ENCODE measurements at places on chromosomes 2 and 18. TPM values are rescaled to one million over a fixed set of nuclear protein-coding genes. Genes with fewer than 3 reads are reported as not detected.

Gene CDH7
- total RNA-seq: not detected

- no peaks in the 10 kb centered on the region for H3K36me3 ChIP-seq
- H3K27me3 ChIP-seq: peaks cover 14% of the 10 kb centered on the region
- no peak overlapping the region for H3K27ac ChIP-seq
- H3K4me1 ChIP-seq: peaks cover 10% of the 10 kb centered on the region
- no peak for DNase-seq
Observed at GRCh38 chr18:49473721-49474120, 13.3 kb upstream of the DYM start.

Gene MYOM1
- total RNA-seq: 0.88 TPM

DNA sequence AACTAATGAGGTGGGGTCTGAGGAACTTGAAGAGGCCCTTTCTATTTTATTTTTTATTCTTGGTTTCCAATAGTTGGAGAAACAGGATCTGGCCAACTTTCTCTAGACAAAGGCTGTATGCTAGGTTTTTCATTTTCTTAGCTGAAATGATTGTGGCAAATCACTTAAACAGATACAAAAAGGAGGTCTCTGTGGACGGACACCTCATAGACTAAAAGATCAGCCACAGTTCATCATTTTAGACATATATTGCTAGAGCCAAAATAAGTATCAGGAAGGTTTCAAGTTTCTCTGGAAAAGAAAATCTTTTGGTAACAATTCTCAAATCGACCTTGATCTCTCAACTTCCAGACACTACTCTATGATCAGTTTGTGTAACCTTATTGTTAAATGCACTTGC lies 224.5 kb upstream of the REV1 start:
- H3K27me3 ChIP-seq: no peaks in the 10 kb centered on the region
- no peak for DNase-seq
- no peak overlapping the region for H3K4me3 ChIP-seq
- H3K27ac ChIP-seq: no peak overlapping the region
- H3K36me3 ChIP-seq: no peaks in the 10 kb centered on the region

GRCh38 chr18:62690236-62690815 lies 25.0 kb upstream of the PHLPP1 start:
- peaks cover 15% of the 10 kb centered on the region for H3K27me3 ChIP-seq
- no peak for DNase-seq

DNA sequence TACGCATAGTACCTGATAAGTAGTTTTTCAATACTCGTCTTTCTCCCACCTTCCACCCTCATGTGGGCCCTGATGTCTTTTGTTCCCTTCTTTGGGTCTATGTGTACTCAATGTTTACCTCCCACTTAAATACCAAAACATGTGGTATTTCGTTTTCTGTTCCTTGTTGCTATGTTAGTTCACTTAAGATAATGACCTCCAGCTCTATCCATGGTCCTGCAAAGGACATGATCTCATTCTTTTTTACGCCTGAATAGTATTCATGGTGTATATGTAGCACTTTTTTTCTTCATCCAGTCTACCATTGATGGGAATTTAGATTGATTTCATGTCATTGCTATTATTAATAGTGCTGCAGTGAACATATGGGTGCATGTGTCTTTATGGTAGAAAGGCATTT lies 310.4 kb upstream of the VWC2L start:
- no peaks in the 10 kb centered on the region for H3K4me1 ChIP-seq
- no peak overlapping the region for H3K4me3 ChIP-seq
- no peaks in the 10 kb centered on the region for H3K27me3 ChIP-seq
- no peak for DNase-seq
- no peaks in the 10 kb centered on the region for H3K36me3 ChIP-seq
- no peak overlapping the region for H3K27ac ChIP-seq

Gene PPIL3
- 21.8 TPM for total RNA-seq

- no peaks in the 10 kb centered on the region for H3K4me1 ChIP-seq
- no peaks in the 10 kb centered on the region for H3K36me3 ChIP-seq
- no peak overlapping the region for H3K4me3 ChIP-seq
- H3K27ac ChIP-seq: no peak overlapping the region
- H3K27me3 ChIP-seq: peaks cover 6% of the 10 kb centered on the region
Observed at GRCh38 chr2:217816396-217816869, 186.4 kb downstream of the TNS1 start.

DNA sequence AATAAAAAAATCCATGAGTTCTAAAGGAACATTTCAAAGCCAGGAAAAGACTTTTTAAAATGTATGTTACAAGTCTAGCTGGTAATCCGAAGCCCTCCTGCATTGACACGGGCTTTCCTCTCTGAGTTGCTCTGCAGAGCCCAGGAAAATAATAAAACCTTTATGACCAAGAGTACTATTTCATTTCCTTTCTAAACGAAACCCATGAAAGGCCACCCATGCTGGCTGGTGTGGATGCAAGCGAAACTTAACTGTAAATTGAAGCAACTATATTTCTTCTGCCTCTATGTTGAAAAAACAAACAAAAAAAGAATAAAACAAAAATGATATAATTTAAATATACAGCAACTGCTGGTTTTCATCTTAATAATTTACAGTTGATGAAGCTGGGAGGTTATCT lies 41.3 kb upstream of the ZNF532 start:
- H3K4me3 ChIP-seq: no peak overlapping the region
- DNase-seq: no peak
- no peaks in the 10 kb centered on the region for H3K4me1 ChIP-seq
- no peaks in the 10 kb centered on the region for H3K36me3 ChIP-seq

Gene MYL1
- total RNA-seq: not detected

Gene SERPINB2
- not detected for total RNA-seq

DNA sequence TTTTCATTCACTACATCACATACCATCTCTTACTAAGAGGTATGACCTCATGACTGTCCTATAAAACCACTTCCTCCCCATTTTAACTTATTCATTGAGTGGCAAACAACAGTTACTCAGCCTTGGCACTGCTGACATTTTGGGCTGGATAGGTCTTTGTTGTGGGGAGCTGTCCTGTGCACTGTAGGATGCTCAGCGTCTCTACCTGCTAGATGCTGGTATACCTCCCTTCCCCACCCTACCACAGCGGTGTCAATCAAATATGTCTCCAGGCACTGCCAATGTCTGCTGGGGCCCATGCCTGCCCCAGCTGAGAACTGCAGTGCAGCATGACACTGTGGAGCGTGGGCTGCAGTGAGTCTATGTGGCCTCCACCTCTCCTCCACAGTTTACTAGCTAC lies 76.3 kb upstream of the MGAT4A start:
- H3K4me3 ChIP-seq: no peak overlapping the region
- peaks cover 19% of the 10 kb centered on the region for H3K27me3 ChIP-seq
- H3K36me3 ChIP-seq: no peaks in the 10 kb centered on the region

Gene PLA2R1
- total RNA-seq: not detected

Gene COLEC12
- not detected for total RNA-seq

DNA sequence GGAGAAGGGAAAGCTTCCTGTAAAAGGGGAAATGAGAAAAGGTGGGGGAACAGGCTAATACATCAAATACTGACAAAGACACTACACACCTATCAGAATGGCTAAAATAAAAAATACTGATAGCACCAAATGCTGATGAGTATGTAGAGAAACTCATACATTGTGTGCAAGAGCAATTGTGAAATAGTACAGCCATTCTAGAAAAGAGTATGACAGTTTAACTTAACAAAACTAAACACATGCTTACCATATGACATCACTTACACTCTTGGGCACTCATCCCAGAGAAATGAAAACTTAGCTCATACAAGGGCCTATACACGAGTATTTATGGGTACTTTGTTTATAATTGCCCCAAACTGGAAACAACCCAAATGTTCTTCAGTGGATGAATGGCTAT lies 53.4 kb downstream of the ZNF638 start:
- no peak overlapping the region for H3K4me3 ChIP-seq
- H3K36me3 ChIP-seq: peaks cover 31% of the 10 kb centered on the region
- H3K27ac ChIP-seq: no peak overlapping the region
- DNase-seq: no peak
- H3K27me3 ChIP-seq: no peaks in the 10 kb centered on the region

Gene SIGLEC15
- total RNA-seq: not detected

DNA sequence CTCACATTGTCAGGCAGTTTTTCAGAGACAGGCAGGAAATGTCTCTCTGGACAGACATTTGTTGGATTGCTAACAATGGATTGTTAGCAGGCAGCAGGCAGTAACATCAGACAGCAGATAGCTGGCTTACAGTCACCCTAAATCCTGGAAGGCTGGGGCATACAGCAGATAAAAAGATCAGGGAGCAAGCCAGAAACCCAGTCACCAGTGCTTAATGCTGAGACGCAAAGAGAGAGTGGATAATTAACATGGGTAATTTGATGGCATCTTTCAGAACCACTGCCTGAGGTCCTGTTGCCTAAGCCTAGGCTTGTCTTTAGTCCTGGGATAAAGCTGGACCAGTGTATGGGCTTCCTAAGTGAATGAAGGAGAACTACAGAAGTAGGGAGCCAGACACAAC lies 22.4 kb downstream of the MC4R start:
- H3K4me1 ChIP-seq: no peaks in the 10 kb centered on the region
- no peak for DNase-seq
- no peak overlapping the region for H3K27ac ChIP-seq
- no peaks in the 10 kb centered on the region for H3K27me3 ChIP-seq
- H3K36me3 ChIP-seq: no peaks in the 10 kb centered on the region

DNA sequence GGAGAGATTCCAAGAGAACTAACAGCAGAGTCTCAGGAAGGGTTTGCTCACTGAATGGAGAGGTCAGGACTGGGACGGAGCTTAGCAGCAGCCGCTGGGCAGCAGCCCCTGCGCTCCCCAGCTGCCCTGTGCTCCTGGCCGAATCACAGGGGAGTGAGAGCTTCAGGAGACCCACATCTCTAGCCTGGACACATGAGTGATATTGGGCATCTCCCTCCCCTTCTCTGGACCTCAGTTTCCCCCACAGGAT lies 511 bp downstream of the MATN3 start:
- H3K27me3 ChIP-seq: peaks cover 39% of the 10 kb centered on the region
- no peak overlapping the region for H3K27ac ChIP-seq
- H3K36me3 ChIP-seq: no peaks in the 10 kb centered on the region
- DNase-seq: no peak

Gene NRP2
- total RNA-seq: 1.5 TPM

Gene GLI2
- not detected for total RNA-seq

DNA sequence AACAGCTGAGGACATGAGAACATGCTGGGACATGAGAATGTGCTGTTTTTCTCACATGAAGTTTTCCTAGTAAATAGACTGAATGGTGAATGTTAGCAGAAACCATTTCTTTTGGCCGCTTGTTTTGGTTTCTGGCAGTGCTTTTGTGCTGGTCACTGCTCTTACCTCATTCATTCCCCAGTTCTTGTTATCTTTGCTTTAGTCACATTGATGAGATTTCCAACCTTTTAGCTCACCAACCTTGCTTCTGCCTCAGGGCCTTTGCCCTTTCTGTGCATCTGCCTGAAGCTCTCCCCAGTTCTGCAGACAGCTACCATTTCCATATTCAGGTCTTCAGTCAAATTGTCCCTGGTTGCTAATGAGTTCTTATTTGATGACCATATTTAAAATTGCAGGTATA lies 91.6 kb downstream of the PTPRM start:
- no peak overlapping the region for H3K4me3 ChIP-seq
- no peak overlapping the region for H3K27ac ChIP-seq
- no peaks in the 10 kb centered on the region for H3K4me1 ChIP-seq
- no peak for DNase-seq
- H3K36me3 ChIP-seq: no peaks in the 10 kb centered on the region

DNA sequence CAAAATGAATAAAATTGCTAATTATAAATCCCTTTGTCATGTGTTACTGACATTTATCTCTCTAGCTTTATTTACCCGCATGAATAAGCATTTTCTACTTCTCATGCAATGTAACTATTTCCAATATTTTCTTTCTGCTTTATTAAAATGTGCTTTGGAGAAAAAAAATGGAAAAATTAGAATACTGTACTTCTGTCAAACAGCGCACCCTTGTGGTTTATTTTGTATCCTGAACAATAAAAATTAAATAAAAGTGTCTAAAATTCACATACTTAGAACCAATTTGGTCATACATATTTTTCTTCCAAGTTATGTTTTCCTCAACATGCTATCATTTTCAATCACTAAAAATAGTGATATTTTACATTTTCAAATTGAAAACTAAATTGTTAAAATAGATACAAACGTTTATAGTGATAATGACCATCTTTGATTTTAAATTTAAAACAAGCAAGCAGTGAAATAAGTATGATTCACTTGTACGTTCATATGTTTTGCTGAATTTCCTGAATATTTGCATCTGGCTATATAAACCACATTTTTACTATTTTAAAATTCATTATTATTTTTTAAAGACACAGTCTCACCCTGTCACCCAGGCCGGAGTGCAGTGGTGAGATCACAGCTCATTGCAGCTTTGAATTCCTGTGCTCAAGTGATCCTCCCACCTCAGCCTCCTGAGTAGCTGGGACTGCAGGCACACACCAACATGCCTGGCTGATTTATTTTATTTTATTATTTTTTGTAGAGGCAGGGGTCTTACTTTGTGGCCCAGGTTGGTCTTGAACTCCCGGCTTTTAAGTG lies 95.9 kb upstream of the GRB14 start:
- H3K27me3 ChIP-seq: no peaks in the 10 kb centered on the region
- no peak overlapping the region for H3K27ac ChIP-seq
- no peak for DNase-seq
- H3K4me1 ChIP-seq: no peaks in the 10 kb centered on the region
- H3K4me3 ChIP-seq: no peak overlapping the region
- H3K36me3 ChIP-seq: no peaks in the 10 kb centered on the region

All from natural killer cell treated with Interleukin-12 subunit alpha and Interleukin-12 subunit beta and Interleukin-15 and Interleukin-18, amount 100 ng/mL, for 72 hours (primary cell).